NCI-H2081 (cell line): ENCODE measurements at places on chromosomes 4 and X.

DNA sequence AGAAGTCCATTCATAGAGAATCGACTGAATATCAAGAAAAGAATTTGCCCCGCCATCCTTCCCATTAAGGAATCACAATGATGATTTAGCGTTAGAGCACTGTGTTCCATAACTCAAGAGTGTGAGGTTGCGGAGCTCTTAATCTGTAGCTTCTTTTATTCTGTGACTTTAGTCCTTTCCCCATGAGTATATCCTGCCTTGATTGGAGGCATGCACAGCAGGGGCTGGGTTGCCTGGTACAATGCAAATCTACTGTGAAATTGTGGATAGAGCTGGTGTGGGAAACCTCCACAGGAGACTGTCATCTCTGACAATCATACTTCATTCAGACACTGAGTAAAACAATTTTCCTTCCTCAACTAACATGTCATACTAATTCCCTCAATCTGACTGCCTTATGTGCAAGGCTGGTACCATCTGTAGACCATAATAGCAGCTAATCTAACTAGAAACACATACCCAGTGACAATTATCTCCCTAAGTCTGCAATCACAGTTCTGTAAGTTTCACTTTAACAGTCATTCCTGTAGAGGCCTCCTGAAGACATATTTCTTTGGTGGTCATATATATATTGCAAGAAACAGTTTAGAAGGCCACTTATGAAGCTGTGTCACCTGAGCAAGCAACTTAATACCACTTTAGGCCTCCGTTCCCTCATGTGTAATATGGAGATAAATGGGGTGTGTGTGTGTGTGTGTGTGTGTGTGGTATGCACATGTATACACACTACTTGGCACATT lies 355.2 kb upstream of the FAM241A start:
- DNase-seq, result no peak

- no peak for DNase-seq
These were observed 503.0 kb downstream of the PDHA2 start for GRCh38 chr4:96342790-96343455.

DNA sequence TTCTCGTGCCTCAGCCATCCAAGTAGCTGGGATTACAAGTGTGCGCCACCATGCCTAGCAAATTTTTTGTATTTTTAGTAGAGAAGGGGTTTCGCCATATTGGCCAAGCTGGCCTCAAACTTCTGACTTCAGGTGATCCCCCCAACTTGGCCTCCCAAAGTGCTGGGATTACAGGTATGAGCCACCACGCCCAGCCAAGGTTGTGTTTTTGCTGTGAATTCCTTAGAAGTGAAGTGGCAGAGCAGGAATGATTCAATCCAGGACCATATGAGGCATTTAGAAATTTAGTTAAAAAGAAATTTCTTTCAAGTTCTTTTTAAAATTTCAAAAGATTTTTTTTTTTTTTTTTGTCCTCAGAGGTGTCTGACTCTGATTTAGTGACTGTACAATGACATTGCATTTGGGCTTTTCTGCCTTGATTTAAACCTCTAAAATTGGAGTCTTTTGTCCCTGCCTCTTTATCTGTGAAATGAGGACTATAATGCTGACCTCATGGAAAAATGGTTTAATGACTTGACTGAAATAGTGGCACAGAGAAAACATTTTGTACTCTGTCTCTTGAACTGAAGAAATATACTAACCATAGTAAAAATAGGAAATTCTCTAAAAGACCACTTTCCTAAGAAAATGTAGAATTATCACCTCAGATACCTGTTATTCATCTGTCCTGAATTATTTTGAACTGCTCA lies 59.9 kb downstream of the CXCL13 start:
- DNase-seq, result no peak

DNA sequence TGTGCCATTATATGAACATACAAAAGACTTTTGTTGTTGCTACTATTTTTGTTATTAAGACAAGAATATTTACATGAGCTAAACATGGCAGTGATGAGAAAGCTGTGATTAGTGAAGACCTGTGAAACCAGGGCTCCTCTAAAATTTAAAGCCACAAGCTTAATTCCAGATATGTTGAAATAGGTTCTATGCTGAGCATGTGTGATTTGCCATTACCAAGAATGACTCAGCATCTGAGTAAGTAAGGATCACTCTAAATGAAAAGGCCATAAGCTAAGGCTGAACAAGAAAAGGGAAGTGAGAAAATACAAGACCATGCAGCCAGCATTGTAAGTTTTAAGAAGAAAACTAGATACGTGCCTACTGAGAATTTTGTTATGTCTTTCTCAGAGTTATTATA lies 75.9 kb upstream of the CAMK2D start:
- DNase-seq, result no peak

- peak; percentile 45 for DNase-seq
These were observed 61.5 kb upstream of the MMAA start for GRCh38 chr4:145557720-145558119.

GRCh38 chrX:30190426-30190825 lies 24.9 kb upstream of the MAGEB2 start:
- no peak for DNase-seq

- no peak for DNase-seq
These were observed 172.9 kb downstream of the AFAP1 start for GRCh38 chr4:7766661-7767345.

- no peak for DNase-seq
These were observed 907.6 kb downstream of the FSTL5 start for GRCh38 chr4:161256172-161256571.

- DNase-seq, result no peak
These were observed 437.6 kb downstream of the RAPGEF2 start for GRCh38 chr4:159540501-159540900.
